ENCODE measurements at places on chromosomes 2 and 18.

DNA sequence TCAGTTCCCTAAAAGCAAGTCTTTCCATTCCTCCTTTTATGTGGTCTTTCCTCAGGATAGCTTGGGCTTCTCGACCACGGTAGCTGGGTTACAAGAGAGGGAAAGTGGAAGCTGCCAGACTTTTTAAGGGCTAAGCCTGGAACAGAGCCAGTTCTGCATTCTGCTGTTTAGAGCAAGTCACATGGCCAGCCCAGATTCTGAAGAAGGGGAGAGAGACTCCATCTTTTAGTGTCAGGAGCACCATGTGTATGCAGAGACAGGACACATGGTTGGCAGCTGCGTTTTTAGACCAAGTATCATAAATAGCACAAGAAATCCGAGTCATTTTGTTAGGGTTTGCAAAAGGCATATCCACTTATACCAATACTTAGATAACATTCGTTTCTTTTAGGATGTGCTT, 4.7 kb downstream of the HMSD start:
- DNase-seq: no peak

DNA sequence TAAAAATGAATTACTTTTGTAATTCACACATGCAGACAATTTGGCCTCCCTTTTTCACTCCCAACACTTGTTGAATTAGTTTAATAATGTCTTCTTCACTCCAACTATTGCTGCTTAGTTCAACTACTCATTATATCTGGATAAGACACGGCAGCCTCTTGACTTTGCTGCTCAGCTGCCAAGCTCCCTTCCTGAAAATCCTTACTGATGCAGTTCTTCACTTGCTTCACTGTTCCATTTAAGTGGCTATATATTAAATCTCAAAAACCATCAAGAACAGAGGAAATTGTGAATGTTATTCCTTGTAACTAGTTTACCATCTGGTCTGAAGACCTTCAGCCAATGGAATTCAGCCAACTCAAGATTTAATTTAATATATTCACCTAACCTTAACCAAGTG, 127.1 kb downstream of the NCOA1 start:
- DNase-seq: no peak

- no peak for DNase-seq
Observed at GRCh38 chr2:231222318-231223000, 24.0 kb downstream of the ARMC9 start.

DNA sequence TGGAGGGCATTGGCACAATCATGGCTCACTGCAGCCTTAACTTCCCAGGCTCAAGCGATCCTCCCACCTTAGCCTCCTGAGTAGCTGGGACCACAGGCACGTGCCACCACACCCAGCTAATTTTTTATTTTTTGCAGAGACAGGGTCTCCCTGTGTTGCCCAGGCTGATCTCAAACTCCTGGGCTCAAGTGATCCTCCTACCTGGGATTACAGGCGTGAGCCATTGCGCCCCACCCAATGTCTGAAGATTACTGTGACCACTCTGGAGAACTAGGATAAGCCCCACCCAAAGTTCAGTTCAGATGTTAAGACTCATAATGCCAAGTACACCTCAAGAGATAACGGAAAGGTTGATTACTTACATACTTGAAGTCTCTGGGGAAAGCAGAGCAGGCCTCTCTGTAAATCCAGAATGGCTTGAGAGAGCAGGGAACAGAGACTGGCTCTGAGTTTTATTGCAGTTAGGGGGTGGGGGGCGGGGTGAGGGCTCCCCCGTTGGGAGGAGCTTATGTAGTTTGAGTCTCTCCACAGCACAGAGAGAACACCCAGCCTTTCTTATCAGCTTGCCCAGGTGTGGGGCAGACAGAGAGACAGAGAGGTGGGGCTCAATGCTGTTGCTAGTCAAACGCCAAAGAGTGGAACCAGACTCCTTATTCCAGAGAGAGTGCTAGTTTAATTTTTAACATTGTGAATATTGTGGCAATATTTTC, 26.5 kb upstream of the ERICH2 start:
- no peak for DNase-seq

GRCh38 chr2:178846458-178846802, 39.2 kb upstream of the TTN start:
- no peak for DNase-seq

- DNase-seq: no peak
Observed at GRCh38 chr2:127096280-127096679, 10.7 kb downstream of the BIN1 start.

- DNase-seq: no peak
Observed at GRCh38 chr2:14735696-14736095, 103.2 kb downstream of the LRATD1 start.

GRCh38 chr2:218031771-218032257, 29.0 kb upstream of the TNS1 start:
- no peak for DNase-seq

- no peak for DNase-seq
Observed at GRCh38 chr2:207372483-207372882, 157.3 kb upstream of the CREB1 start.

GRCh38 chr2:240645801-240646175, 20.5 kb downstream of the GPR35 start:
- no peak for DNase-seq

DNA sequence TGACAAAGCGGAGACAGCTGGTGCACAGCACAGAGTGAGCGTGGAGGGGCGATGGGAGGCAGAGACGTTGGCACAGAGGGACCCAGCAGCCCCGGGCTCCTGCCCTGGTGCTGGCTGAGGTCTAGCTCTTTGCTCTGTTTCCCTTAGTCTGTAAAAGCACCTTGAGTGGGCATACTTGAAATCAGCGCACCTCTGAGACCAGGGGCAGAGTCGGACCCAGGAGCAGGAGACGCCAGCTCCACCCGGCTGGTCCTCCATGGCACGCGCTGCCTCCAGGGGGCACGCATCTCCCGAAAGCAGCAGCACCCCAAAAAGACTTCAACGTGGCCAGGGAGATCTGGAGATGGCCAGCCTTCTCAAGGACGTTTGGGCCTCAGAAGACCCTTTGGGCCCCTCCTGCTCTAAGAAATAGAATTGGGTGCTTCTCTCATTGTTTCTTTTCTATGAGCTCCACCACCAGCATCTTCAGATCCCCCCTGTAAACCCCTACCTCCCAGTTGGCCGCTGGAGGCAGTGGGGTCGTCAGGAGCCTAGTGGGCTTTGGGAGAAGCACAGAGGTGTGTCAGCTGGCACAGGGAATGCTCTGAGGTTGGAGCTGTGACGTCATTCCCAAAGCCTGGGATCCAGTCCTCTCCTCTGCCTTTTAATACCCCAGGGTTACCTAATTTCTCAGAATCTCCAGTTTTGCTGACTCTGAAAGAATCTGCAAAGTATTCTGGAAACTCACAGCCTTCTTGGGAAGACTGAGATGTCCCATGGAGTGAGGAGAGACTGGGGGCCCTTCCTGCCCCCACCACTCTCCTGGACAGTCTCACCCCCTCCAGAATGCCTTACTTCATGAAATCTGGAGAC, 58.9 kb downstream of the CIB4 start:
- DNase-seq: no peak

DNA sequence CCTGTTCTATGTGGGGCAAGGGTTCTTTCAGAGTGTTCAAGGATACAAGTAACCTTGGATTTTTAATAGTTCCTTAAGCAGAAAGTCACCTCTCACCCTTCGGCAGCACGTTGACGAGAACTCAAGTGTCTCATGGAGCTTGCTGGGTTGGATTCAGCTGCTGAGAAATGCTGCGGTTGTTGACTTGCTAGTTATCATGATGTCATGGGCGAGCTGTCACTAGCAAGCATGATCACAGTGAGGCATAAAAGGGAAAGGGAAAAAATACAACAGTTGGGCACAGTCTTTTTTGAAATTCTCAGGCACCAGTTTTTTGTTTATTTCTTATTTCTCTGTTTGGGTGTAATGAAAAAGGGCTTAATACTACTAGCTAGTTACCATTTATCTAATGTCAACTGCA, 53.2 kb downstream of the ADCYAP1 start:
- no peak for DNase-seq

- DNase-seq: no peak
Observed at GRCh38 chr2:21032338-21033236, 11.3 kb downstream of the APOB start.

- DNase-seq: no peak
Observed at GRCh38 chr18:52582516-52582915, 242.5 kb downstream of the DCC start.

DNA sequence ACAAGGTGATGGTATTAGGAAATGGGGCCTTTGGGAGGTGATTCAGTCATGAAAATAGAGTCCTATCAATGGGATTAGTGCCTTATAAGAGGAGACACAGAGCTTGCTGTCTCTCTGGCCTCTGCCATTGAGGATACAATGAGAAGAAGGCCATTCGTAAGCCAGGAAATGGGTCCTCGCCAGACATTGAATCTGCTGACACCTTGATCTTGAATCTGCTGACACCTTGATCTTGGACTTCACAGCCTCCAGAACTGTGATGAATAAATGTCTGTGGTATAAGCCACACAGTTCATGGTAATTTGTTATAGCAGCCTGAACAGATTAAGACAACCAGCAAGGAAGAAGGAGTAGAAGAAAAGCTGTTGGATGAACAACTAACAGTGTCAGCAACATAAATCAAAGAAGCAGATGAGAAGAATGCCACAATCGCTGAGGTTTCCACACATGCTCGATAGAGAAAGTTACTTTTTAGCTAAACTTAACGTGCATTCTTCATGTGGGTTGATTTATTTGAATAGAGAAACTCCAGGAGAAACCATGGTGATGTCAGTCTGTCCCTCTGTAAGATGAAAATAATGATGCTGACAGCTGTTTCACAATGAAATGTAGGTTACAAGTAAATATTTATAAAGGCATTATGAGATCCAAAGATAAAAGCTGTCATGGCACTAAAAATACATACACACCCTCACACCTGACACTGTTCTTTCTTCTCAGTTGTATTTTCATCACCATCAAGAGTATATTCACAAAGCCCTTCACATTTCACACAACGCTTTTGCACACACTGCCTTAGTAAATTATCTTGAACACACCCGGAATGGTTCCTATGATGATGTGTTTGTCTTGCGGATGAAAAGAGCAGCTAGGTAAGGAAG, 153.7 kb upstream of the NCK2 start:
- DNase-seq: no peak

DNA sequence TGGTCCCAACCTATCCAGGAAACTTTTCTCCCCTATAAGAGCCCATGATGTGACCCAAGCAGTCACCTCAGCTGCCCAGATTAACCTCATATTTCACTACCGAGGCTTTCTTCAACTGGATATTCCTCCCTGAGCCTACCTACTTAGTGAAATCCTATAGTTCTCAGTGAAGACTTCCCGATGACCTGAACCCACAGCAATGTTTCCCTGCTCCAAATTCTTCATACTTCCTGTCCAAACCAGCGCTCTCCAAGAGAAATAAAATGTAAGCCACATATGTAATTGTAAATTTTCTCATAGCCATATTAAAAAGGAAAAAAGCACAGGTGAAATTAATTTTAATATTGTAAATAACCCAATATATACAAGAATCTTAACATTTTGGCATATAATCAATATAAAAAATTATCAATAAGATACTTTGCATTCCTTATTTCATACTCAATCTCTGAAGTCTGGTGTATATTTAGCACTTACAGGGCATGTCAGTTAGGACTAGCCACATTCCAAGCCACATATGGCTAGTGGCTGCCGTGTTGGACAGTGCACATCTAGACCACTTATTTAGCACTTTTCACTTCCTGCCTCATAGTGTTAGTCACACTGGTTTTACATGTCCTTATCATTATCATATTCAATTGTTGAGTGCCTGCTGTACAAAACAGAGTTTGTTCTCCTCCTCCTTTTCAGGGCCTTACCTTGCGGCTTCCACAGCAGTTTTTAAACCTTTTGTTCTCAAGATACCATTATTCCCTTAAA, 1.9 kb upstream of the STAT4 start:
- DNase-seq: no peak
